ENCODE measurements at places on chromosomes 2 and 18.
A peak's percentile ranks its signal among the peaks of the same experiment; 100 is the strongest.

DNA sequence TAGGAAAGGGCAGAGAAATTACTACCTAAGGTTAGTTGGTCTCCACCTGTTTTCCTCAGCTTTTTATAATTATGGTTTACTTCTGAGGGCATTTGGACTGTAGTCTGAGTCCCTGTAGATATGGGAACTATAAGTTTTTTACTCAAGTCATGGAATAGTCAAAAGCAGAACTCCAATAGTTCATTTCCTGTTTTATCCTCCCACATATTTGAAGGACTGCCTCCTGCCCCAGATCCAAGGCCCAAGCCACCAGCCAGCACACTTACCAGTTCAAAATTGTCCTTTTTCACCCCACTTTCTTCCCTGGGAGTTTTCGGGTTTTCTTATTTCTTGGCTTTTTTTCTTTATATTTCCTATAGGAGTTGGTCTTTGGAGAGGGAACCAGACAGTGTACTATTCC is 164.1 kb downstream of the MBD5 start:
- no peak for ATAC-seq

DNA sequence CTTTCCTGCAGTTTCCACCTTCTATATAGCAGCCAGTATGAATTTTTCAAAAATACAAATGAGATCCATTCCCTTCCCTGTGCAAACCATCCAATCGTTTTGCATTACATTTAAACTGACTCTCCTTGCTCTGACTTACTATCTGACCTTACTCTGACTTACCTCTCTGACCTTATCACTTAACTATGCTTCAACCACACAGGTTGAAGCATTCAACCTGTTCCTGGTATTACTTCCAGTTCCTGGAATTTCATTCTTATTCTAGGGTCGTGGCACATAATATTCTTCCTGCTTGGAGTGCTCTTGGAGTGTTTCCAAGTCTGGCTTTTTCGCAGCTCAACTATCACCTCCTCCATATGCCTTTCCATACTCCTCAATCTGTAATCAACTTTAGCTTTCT is 850.6 kb upstream of the CHAC2 start:
- no peak for ATAC-seq

- ATAC-seq, result no peak
Observed at GRCh38 chr2:170044751-170045478, 133.0 kb upstream of the MYO3B start.

DNA sequence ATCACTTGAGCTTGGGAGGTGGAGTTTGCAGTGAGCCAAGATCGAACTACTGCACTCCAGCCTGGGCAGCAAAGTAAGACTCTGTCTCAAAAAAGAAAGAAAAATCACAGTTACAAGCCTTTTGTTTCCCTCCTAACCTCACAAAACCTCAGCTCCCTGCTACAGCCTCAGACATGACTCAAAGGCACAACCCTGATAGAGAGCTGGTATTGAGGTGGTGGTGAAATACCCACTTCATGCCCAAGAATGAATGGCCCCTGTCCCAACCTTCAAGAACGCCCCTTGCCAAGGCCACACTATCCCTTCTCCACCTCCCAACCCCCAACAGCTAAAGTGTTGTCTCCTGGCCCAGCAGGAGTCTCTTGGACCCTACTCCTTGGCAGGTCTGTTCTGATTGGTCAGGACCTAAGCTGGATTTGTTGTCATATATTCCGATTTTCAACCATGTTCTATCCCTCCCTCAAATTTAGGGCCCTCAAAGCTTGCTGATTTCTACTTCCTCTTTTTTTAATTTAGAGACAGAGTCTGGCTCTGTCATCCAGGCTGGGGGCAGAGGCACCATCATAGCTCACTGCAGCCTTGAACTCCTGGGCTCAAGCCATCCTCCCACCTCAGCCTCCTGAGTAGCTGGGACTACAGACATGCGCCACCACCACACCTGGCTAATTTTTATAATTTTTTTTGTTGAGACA is 61.9 kb upstream of the BZW1 start:
- no peak for ATAC-seq

GRCh38 chr2:23543728-23544127 is 158.7 kb downstream of the KLHL29 start:
- ATAC-seq, result no peak

DNA sequence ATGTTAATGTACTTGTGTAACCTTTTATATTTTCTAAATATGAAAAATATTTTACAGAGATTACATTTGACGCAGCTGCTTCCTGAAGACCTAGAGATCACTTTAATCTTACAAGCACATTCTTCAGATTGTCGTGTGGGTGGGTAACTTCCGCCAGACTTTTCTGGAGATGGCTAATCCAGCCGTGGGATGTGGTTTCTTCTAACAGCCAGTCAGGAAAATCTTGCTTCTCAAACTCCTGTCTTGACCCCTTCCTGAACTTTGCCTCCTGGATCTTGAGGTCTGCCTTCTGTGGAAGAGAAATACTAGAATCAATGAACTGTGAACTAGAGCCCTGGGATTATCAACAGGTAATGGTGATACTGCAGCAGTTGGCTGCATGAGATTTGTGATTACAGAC is 401.6 kb upstream of the TNP1 start:
- no peak for ATAC-seq

GRCh38 chr18:52345428-52345827 is 5.4 kb downstream of the DCC start:
- no peak for ATAC-seq

DNA sequence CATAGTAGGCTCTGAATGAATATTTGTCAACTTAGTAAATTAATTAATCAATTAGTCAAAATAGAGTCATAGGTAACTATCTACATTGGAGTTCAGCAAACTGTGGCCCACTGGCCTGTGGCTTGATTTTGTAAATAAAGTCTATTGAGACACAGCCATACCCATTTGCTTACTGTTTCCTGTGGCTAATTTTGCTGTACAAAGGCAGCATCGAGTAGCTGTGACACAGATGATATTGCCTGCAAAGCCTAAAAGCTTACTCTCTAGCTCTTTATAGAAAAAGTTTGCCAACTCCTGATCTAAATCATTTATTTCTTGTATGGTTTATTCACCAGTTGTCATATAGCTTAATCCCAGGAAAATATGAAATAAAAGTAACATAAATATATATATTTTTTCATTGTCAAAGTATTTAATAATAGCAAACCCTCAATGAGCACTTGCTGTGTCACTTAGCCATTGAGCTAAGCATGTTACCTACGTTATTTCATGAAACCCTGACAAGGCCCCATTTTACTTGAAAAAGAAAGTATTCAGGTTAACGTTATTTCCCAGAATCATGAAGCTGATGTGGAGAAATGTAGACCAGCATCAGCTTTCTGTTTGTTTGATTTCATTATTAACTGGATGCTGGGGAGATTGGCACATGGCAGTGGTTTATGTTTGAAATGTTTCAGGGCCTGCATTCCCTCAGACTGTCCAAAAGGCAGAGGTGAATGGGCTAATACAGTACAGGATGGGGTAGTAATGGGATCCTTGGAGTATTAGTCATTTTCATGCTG is 69.6 kb downstream of the ICOS start:
- ATAC-seq, result peak; percentile 68

All from activated CD4-positive, CD25-positive, alpha-beta regulatory T cell treated with anti-CD3 and anti-CD28 coated beads, Interleukin-2, amount 50 U/mL, for 24 hours (primary cell).